AG09309 (cell line): ENCODE measurements at places on chromosomes 13 and 19.
A peak's percentile ranks its signal among the peaks of the same experiment; 100 is the strongest.

- DNase-seq = no peak
Measured at GRCh38 chr13:76378767-76379166, 507.4 kb downstream of the KCTD12 start.

- DNase-seq = no peak
Measured at GRCh38 chr13:94128430-94128829, 351.1 kb downstream of the DCT start.

DNA sequence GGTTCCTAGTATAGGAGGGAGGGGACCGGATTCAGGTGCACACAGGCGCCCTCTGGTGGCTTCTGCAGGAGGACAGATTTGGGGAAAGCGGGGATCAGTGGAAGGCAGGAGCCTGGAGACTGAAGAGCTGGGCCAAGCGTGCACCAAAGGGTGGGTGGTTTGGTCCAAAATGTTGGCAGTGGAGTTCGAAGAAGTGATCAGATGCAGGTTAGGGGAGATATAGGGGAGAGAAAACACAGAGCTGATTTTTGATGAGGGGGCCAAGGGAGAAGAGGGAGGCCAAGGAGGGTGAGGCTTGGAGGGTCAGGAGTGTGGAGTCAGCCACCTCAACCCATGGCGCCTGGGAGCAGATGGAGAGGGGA, 6.8 kb upstream of the CARM1 start:
- DNase-seq = no peak

DNA sequence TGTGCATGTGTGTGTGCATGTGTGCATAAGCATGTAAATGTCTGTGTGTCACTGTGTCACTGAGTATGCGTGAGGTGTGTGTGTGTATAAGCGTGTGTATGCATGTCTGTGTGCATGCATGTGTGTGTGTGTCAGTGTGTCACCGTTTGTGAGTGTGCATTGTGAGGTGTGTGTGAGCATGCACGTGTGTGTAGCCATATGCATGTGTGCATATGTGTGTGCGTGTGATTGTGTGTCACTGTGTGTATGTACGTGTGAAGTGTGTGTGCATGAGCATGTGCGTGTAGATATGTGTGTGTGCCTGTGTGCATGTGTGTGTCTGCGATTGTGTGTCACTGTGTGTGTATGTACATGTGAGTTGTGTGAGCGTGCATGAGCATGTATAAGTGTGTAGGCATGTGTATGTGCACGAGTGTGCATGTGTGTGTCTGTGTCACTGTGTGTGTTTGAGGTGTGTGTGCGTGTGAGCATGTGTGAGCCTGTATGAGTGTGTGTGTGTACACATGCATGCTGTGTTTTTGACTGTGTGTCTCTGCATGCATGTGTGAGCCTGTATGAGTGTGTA, 144.5 kb downstream of the NALCN start:
- DNase-seq = no peak

- DNase-seq = no peak
Measured at GRCh38 chr19:1269478-1270212, 513 bp downstream of the CIRBP start.

DNA sequence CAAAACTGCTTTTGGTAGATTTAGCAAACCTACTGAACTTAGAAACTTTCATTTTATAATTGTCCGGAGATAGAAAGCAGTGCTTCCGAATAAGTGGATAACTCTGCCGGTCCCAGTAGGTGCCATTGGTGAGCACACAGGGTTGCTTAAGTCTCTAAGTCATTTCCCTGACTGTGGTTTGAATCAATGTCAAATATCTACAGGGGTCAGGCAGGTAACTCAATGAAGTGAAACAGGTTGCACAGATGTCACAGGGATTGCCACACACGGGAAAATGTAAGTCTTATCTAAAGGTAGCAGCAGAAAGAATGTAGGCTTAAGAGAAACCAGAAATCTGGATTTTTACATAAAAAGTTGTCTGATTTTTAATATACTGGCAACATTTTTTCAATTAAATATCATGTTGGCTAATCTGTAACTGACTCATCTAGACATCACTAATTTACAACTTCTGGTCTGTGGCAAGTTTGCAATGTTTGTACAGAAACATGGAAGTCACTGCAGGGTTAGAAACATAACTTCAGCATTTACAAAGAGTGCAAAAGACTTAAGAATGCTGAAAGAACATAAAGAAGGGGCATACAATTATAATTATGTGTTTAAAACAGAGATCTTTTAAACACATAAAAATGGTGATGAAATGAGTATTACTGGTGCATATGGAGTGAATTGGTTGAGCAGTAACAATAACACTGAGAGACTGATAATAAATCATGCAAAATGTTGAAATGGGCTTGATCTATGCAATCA, 14.3 kb upstream of the LRRC63 start:
- DNase-seq = peak; percentile 4

DNA sequence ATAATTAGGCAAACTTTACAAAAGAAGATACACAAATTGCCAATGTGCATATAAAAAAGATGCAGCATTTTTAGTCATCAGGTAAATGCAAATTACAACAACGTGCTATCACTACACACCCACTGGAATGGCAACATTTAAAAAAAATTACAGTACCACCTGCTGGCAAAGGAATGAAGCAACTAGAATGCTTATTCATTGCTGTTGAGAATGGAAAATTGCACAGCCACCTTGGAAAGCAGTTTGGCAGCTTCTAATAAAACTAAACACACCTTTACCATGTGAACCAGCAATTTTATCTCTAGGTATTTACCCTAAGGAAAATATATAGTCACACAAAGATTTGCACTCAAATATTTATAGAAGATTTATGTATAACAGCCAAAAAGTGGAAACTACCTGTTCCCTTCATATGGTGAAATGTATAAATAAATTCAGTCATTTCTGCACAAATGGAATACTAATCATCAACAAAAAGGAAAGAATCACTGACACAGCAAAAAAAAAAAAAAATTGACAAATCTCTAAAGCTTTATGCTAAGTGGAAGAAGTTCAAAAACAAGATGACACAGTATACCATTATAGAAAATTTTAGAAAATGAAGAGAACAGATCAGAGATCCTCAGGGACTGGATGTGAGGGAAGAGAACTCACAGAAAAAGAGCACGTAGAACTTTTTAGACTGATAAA, 30.3 kb downstream of the OXGR1 start:
- no peak for DNase-seq
